ENCODE measurements at places on chromosomes 5 and 9. TPM values are rescaled to one million over a fixed set of nuclear protein-coding genes. Genes with fewer than 3 reads are reported as not detected.

FOXD4L6 gene
- total RNA-seq: not detected

HMGCS1 gene
- 13.0 TPM for total RNA-seq

LVRN gene
- 5.4 TPM for total RNA-seq

DND1 gene
- total RNA-seq: not detected

DNA sequence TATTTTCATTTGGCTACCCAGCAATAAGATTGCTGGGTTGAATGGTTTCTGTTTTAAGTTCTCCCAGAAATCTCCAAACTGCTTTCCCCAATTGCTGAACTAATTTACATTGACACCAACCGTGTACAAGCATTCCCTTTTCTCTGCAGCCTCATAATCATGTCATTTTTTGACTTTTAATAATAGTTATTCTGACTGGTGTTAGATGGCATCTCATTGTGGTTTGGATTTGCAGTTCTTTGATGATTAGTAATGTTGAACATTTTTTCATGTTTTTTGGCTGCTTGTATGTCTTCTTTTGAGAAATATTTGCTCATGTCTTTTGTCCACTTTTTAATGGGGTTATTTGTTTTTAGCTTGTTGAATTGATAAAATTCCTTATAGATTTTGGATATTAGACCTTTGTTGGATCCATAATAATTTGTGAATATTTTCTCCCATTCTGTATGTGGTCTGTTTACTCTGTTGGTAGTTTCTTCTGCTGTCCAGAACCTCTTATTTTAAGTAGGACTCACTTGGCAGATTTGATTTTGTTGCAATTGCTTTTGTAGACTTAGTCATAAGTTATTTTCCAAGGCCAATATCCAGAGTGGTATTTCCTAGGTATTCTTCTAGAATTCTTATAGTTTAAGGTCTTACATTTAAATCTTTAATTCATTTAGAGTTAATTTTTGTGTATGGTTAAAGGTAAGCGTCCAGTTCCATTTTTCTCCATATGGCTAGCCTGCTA, 793.7 kb downstream of the BRINP1 start:
- no peaks in the 10 kb centered on the region for H3K4me1 ChIP-seq
- DNase-seq: no peak
- no peak overlapping the region for H3K27ac ChIP-seq
- H3K36me3 ChIP-seq: no peaks in the 10 kb centered on the region
- no peak overlapping the region for H3K4me3 ChIP-seq

DNA sequence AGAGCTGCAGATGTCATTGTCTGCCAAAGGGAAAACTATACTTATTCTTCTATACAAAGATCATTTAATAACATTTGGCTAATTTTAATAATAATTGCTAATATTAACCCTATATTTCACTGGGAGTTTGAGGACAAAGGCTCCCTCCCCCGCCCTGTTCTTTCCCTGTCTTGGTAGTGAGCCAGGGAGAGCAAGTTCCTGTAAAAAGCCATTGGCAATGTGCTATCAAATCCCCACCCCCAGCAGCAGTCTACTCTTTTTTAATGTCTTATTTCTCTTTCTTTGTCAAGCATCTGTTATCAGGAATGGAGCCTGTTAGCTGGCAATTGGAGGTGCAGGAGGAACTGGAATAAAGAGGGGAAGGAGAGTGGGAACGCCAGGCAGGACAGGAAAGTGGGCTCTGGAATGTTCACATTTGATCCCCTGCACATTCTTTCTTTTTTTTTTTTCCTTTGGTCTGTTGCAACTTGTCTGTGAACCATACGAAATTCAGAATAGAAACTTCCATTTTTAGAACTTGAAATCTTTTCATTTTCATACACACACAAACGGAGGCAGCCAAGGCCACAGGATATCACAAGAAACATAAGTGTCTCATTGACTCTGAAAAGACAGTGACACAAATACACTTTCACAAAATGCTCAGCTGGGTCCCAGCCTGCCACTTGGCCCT, 664.8 kb upstream of the ZNF608 start:
- H3K4me3 ChIP-seq: peak overlapping the region; percentile 30
- peak overlapping the region; percentile 84 for H3K27ac ChIP-seq
- peaks cover 66% of the 10 kb centered on the region for H3K4me1 ChIP-seq
- no peaks in the 10 kb centered on the region for H3K36me3 ChIP-seq
- DNase-seq: peak; percentile 59

- no peak overlapping the region for H3K27ac ChIP-seq
- no peak for DNase-seq
- H3K4me1 ChIP-seq: no peaks in the 10 kb centered on the region
- no peaks in the 10 kb centered on the region for H3K36me3 ChIP-seq
Measured at GRCh38 chr5:80607832-80608231, 37.8 kb upstream of the ANKRD34B start.

DNA sequence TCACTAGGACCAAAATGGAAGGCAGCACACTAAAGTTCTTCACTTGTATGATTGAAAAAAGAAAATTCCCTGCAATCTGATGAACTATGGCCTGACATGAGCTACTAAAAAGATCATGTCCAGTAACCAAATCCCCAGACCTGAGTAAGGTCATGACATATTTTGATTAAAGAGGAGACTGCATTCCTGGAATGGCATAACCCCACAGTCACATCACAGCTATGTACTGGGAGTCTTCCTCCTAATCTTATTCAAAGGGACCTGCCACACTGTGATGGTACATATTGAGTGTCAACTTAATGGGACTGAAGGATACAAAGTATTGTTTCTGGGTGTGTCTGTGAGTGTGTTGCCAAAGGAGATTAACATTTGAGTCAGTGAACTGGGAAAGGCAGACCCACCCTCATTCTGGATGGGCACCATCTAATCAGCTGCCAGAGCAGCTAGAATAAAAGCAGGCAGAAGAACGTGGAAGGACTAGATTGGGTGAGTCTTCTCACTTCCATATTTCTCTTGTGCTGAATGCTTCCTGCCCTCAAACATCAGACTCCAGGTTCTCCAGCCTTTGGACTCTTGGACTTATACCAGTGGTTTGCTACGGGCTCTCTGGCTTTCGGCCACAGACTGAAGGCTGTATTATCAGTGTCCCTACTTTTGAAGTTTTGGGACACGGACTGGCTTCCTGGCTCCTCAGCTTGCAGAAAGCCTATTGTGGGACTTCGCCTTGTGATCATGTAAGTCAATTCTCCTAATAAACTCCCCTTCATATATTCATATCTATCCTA, 345.0 kb downstream of the TMEM38B start:
- no peak overlapping the region for H3K4me3 ChIP-seq
- no peak for DNase-seq
- H3K36me3 ChIP-seq: no peaks in the 10 kb centered on the region
- no peaks in the 10 kb centered on the region for H3K27me3 ChIP-seq

GRCh38 chr9:100880284-100880683, 148.2 kb upstream of the PLPPR1 start:
- H3K27ac ChIP-seq: no peak overlapping the region
- no peaks in the 10 kb centered on the region for H3K4me1 ChIP-seq
- H3K4me3 ChIP-seq: no peak overlapping the region

- H3K27ac ChIP-seq: no peak overlapping the region
- H3K4me3 ChIP-seq: no peak overlapping the region
- no peaks in the 10 kb centered on the region for H3K36me3 ChIP-seq
- no peaks in the 10 kb centered on the region for H3K4me1 ChIP-seq
Measured at GRCh38 chr5:16902846-16903245, 33.2 kb downstream of the MYO10 start.

DNA sequence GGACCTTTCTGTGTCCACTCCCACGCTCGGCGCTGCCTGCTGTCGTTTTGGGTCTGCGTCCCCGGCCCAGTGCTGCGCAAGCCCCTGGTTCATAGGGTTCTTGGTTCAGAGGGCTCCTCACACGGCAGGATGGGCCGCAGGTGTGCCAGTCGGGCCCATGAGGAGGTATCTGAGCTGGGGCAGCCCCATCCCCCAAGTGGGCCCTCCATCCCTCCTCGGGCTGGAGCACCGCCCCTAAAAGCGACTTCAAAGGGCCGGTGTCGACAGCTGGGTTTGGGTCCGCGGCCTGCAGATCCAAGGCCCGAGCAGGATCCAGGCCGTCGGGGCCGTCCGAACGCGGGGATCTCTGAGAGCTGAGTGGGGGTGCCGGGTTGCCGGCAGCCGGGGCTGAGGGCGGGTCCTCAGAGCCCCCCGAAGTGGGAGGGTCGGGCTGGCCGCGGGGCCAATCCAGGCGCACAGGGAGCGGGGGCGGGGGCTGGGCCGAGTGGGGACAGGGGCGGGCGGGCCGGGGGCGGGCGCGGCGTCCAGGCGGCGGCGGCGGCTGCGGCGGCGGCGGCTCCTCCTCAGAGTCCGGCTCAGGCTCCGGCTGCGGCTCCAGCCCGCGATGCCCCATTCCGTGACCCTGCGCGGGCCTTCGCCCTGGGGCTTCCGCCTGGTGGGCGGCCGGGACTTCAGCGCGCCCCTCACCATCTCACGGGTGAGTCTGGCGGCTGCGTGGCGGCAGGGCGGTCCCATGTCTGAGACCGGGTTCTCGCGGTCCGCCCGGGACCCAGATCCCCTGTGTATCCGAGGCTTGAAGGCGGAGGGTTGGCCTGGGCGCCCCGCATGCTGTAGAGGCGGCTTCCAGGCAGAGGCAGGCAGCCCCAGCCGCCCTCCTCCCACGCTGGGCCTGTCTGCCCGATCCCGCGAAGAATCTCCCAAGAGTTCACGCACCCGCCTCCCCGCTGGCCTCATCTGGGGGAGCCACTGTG, at the start of gene PDLIM4:
Gene PDLIM4, plus strand, starts transcription at position 566 of the 971 bp plus-strand sequence. Its CDS starts 39 bp downstream, at position 605.
- peak within 1 kb of the TSS; percentile 84 for H3K4me3 ChIP-seq
- H3K36me3 ChIP-seq: no peaks in the 10 kb centered on the region
- DNase-seq: peak; percentile 81
- peak within 1 kb of the TSS; percentile 98 for H3K27ac ChIP-seq
- H3K4me1 ChIP-seq: no peaks in the 10 kb centered on the region

Measured in sigmoid colon (tissue), 7 donors.